Activated T-cell treated with anti-CD3 and anti-CD28 coated beads for 1 hour (primary cell): ENCODE measurements at places on chromosomes 3 and 15.

GRCh38 chr3:119305286-119305685 lies 11.1 kb downstream of the ARHGAP31 start:
- no peak for DNase-seq

GRCh38 chr3:190076136-190076535 lies 44.6 kb downstream of the P3H2 start:
- no peak for DNase-seq

DNA sequence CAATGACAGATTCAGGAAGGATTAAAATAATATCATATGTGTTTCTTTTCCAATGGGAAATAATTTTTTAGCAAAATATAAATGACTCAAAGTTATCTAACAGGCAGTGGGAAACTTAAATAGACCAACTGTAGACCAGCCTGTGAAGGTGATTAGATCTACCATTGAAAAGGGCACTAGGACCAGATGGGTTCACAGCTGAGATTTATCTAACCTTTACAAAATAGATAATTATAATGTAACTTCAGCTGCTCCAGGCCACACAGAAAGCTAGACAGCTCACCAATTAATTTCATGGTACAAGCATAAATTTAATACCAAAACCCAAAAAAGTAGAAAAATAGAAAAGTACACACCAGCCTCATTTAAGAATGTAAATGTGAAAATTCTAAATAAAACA lies 240.4 kb upstream of the MRPL3 start:
- DNase-seq: no peak

- no peak for DNase-seq
Observed at GRCh38 chr3:72354486-72354885, 493.8 kb downstream of the SHQ1 start.

- DNase-seq: no peak
Observed at GRCh38 chr3:188135271-188135670, 18.7 kb upstream of the LPP start.
